HS-27A (cell line): ENCODE measurements at places on chromosomes 5 and 9.
A peak's percentile ranks its signal among the peaks of the same experiment; 100 is the strongest.

DNA sequence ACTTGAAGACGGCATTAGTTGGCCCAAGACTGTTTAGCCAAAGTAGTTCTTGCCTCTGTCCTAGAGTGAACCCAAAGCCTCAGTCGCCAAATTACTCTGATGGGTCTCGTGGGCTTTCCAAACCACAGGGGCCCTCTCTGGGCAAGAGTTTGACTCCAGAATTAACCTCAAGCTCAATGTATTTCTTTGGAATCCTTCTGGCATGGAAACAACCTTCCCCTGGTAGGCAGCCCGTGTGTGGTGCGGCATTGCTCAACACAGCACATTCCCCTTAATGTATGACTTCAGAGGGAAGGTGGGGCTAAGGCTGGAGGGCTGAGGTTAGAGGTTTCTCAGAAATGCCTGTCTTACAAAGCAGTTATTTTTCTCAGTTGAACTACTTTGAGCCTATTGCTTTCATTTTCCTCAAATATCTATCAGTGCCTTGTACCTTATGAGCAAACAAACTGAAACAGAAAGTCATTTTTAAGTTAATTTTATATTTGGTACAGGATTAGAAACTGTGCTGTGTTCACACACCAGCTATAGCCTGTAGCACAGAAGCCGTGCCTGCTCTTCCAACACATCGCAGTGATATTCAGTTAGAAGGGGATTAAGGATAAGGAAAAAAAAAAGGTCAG is 123.9 kb upstream of the HAPLN1 start:
- peak; percentile 27 for DNase-seq

DNA sequence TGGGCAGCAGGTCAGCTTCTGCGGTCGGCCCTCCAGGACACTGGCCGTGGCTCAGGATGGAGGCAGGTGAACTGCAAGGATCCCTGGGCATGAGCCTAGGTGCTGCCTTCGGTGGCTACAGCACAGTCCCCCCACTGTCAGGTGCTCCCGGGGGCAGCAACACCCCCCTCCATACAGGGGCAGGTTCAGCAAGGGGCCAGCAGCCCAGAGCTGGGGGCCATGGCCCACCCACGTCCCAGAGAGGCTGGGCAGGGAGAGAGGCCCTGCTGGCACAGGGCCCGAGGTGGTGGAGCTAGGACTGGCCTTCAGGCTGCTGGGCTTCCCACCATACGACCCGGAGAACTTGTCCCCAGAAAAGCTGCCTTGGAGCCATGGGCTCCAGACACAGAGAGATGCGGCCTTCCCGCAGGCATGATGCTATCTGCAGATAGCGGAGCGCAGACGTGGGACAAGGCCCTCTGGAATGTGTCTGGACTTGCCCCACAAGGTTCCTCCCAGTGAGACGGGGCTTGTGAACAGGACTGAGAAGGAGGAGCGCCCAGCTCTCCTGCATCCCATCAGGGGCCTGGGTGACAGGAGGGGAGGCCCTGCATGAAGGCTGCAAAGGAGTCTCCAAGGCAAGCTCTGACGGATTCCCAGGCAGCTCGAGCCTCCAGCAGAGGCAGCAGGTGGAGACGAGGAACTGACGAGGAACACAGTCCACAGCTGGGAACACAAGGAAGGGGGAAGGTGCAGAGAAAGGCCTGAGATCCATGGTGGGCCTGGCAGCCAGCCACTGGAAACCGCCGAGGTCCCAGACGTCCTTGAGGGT is 111.1 kb downstream of the VAV2 start:
- no peak for DNase-seq

DNA sequence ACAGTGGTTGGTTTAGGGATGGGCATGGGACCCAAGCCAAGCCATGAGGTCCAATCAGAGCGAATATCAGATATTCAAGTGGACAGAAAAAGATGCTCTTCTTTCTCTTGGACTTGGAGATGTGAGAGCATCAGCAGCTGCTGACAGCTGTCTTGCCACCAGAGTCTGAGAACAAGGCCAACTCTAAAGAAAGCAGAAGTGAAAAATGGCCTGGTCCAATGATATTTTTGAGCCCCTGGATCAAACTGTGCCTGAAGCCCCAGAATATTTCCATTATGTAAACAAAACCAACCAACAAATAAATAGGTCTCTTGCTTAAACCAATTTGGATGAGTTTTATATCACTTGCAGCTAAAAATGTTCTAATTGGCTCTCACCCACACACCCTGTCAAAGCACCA is 30.7 kb upstream of the JADE2 start:
- no peak for DNase-seq

- DNase-seq, result no peak
Measured at GRCh38 chr5:65185468-65185867, 296.3 kb downstream of the ADAMTS6 start.

DNA sequence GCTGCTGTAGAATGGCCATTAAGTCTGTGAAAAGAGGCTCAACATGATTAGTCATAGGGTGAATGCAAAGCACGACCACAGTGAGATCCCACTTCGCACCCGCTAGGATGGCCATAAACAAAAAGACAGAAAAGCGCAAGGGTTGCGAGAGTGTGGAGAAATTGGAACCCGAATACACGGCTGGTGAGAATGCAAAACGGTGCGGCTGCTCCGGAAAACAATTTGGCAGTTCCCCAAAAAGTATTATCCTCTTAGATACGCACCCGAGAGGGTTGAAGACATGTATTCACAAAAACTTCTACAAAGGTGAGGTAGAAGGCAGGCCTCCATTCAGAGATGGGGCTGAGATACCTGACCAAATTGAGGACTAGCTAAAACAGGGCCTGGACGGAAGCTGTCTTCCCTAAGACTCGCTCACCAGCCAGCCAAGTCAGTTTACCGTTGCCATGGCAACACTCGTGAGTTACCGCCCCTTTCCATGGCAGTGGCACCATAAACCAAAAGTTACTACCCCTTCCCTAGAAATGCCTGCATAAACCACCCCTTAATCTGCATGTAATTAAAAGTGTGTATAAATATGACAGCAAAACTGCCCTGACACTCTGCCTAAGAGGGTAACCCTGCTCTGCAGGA is 726 bp upstream of the PSMB7 start:
- no peak for DNase-seq

DNA sequence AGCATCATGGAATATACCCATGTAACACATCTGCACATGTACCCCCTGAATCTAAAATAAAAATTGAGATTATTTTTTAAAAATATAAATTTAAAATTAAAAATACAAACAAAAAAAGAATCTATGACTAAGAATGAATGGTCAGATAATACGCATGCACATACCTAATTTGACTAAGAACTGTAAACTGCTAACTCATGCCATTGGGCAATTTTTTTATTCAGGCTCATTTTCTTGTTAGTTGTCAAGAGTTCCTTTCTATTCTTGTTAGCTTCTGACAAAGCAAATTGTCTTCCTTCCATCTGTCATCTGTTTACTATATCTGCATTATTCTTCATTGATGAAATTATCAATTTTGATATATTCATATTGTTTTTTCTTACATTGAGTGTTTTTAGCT is 69.5 kb upstream of the HAND1 start:
- DNase-seq, result no peak

- no peak for DNase-seq
Measured at GRCh38 chr5:154419236-154419635, 26.6 kb upstream of the SAP30L start.

DNA sequence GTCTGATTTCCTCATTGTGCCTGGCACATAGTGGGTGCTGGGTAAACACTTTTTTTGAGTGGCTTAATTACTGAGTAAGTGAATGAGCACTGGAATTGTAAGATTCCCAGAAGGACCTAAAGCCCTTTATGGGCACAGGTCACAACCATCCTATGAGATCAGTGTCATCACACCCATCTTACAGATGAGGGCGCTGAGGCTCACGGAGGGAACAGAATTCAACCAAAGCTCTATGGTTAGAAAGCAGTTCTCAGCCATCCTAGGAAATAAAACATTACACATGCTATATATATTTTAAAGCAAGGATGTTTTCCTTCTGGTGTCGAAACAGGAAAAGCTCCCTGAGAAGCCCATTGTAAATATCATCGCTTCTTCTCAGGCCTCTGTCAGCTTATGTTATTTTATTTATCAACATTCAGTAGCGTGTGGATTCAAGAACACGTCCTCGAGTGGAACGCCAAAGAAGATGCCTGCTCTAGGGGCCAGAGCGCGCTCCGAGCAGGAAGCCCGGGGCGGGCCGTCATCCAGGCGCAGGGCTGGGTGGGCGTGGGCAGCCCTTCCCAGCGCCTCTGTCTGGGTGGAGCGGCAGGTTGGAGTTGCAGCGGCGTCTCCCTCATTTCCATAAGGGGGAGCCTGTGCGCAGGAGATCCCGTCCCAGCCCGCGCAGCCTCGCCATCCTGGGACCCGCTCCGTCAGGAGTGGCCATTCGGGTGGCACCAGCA is 155.8 kb upstream of the SMIM23 start:
- no peak for DNase-seq

DNA sequence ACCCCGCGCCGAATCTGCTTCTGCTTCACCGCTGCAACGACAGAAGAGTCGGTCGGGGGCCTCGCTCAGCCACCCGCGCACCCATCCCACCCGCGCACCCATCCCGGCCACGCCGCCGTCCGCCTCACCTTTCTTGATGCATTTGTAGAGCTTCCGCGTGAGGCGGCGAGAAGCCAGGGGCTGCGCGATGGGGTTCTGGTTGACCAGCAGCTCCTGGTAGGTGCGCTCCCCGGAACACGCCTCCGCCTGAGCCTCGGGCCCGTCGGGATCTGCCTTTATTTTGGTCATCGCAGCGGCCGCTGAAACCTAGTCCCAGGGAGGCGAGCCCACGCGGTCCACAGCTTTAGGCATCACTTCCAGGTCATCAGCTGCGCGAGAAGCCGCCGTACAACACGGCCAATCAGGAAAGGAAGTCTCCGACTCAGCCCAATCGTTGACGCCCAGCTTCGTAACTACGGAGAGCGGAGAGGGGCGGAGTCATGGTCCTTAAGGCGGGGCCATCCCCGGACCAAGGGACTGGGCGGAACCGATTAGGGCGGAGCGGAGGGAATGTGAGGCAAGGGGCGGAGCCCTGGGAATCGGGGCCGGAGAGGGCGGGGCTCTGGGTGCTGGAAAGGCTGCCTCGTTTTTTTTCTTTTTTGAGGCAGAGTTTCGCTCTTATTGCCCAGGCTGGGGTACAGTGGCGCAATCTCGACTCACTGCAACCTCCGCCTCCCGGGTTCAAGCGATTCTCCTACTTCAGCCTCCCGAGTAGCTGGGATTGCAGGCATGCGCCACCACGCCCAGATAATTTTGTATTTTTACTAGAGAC is at the start of gene NHP2:
Gene NHP2, minus strand, starts transcription at position 356 of the 811 bp plus-strand sequence. Its CDS starts 68 bp downstream, at position 288.
- DNase-seq, result peak; percentile 77

GRCh38 chr5:111954516-111955395 is 197.8 kb upstream of the NREP start:
- DNase-seq, result no peak

GRCh38 chr5:141272906-141273305 is 27.7 kb downstream of the PCDHB15 start:
- no peak for DNase-seq

DNA sequence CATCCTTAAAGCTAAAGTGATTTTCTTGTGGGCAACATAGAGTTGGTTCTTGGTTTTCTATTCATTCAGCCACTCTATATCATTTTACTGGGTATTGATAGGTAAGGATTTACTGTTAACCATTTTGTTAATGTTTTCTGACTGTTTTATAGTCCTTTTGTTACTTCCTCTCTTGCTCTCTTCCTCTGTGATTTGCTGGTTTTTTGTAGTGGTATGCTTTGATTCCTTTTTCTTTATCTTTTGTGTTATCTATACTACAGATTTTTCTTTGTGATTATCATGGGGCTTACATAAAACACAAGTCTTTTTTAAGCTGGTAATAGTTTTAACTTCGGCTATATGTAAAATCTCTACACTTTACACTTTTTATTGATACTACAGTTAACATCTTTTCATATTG is 43.3 kb downstream of the CREBRF start:
- no peak for DNase-seq

DNA sequence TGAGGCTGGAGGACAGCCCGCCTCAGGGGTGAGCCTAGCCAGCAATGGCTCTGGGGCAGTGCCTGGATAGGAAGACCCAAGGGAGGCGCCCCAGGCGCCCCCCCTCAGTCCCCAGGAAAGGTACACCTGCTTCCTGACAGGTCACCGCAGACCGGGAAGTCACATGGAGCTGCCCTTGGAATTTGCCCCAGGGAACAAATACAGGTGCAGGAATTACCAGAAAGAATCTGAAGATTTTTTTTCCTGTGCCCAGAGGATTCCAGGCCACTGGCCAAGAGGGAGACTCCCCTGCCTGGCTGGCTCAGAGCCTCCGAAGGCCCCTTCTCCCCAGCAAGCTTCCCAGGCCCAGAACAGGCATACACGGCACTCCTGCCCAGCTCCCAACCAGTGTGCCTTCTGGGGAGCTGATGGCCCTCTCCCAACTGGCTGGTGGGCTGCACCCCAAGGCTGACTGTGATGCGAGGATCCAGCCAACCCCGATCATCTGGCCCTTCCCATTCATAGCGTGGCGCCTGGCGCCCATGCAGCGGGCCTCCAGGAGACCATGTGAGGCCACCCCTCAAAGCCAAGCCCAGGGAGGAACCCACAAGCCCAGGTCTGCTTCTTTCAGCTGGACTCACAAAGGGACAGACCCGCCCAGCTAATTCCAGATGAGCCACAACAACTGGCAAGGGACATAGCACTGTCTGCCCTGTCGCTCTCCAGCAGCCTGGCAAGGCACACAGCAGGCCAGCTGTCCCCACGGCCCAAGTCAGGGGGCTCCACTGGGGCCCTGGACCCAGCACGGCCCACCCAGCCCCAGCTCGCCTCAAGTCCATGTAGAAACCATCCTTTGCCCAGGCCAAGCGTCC is 2.3 kb downstream of the TPRN start:
- DNase-seq, result no peak

GRCh38 chr5:173395257-173395932 is 67.2 kb upstream of the STC2 start:
- peak; percentile 41 for DNase-seq

DNA sequence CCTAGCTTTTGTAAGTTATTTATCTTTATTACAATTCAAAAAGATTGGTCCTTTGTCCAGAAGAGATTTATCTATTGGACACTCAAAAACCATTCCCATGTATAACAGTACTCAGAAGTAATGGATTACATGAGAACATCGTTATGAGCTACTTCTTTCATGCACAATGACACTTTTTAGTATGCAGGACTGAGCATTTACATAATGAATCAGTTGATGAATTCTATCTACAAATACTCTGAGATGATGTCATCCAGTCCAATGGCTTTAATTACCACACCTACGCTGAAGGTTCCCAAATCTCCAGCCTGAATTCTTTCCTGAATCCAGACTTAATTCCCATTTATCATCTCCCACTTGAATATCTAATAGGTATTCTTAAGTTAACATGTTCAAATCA is 75.3 kb downstream of the PTBP3 start:
- DNase-seq, result no peak
